Kidney tubule cell (primary cell): ENCODE measurements at places on chromosomes 13 and 19.
A peak's percentile ranks its signal among the peaks of the same experiment; 100 is the strongest.

- peak; percentile 82 for DNase-seq
These were observed 46.8 kb downstream of the COG3 start for GRCh38 chr13:45511310-45512097.

GRCh38 chr19:48441360-48442050 is 4.3 kb upstream of the GRWD1 start:
- no peak for DNase-seq

- DNase-seq = peak; percentile 50
These were observed 2.3 kb downstream of the CEBPG start for GRCh38 chr19:33375837-33376159.

GRCh38 chr13:20571676-20572075 is 4.7 kb downstream of the IFT88 start:
- DNase-seq = no peak

- DNase-seq = no peak
These were observed 6.5 kb upstream of the SERTAD3 start for GRCh38 chr19:40450664-40451063.

GRCh38 chr19:15418231-15418578 is 583 bp downstream of the AKAP8L start:
- peak; percentile 40 for DNase-seq

DNA sequence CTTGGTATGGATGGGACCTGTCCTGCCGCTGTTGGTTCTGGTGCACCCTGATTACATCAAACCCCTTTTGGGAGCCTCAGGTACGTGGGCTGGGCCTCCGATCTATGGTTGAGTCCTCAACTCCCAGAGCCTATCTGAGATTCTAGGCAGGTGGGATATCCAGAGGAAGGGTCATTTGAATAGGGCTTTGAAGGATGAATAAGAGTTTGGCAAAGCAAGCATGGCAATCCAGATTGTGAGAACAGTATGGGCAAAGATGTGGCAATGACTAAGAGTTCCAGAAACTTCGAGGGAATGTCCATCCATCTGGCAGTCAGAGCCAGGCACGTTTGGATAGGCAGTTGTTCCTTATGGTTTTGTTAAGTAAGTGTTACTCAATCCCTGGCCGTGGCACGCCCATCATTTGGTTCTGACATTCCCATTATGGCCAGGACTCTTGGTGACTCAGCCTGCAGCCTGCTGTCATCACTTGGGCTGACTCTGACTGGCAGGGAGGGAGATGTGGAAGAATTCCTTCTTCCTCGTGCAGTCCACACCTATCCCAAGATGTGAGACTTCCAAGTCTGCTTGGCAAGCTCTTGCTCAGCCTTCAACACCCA is 21.5 kb downstream of the CYP4F22 start:
- no peak for DNase-seq

DNA sequence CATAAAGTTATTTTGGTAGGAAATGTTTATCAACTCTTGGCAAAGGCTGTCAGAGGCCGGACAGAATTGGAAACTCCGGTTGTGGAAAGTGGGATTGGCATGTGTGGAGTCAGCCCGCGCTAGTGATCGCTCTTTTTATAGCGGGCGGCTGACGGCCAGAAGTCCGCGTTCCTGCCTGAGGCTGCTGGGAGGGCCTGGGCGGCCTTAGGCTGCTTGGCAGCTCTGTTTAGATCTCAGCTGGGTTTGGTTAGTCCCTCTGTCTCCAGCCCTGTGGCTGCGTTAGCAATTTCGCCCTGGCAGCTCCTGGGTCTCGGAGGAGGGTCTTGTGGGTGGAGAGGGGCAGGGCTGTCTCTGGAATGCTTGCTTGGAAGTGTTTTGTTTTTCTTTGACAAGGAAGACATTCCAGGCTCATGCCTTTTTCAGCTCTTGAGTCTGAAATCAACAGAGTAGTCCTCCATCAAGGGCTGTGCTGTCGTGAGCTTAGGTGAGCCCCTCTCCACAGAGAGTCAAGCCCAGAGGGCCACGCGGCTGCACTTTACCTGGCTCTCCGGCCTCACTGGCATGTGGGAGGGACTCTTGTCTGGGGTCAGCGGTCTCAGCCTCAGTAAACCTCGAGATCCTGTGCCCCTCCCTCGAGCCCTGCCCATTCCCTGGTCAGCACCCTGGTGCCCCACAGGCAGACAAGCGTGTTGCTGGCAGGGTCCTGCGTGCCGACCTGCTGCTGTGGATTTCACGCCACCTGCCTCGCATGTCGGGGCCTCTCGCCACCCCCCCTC is 22.5 kb downstream of the DOT1L start:
- peak; percentile 6 for DNase-seq
